ENCODE measurements at places on chromosomes 5 and 9.

DNA sequence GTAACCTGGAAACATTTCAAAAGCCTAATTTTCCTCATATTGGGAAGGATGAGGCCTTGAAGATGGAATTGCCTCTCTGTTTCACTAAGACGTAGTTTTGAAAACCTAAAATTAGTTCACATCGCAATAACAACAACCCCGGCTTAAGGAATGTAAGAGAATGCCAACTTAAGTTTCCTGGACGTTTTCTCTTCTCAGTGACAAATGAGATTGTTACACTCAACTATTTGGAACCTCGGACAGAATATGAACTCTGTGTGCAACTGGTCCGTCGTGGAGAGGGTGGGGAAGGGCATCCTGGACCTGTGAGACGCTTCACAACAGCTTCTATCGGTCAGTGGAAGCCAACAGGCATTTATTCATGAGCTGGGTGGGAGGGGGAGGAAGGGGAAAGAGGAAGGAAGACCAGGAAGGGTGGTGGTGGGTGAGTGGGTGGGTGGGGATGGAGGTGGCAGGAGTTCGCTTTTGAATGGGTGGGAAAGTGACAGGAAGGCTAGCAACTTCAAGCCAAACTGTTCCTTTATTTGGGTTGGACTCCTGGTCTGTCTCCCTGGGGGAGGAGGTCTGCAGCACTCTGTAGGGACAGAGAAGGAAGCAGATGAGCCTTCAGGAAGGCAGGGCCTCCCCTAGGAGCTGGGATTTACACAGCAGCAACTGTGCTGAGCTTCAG, 83.4 kb downstream of the TEK start:
- no peak for DNase-seq

- no peak for DNase-seq
These were observed 28.3 kb upstream of the NR3C1 start for GRCh38 chr5:143431789-143432188.

DNA sequence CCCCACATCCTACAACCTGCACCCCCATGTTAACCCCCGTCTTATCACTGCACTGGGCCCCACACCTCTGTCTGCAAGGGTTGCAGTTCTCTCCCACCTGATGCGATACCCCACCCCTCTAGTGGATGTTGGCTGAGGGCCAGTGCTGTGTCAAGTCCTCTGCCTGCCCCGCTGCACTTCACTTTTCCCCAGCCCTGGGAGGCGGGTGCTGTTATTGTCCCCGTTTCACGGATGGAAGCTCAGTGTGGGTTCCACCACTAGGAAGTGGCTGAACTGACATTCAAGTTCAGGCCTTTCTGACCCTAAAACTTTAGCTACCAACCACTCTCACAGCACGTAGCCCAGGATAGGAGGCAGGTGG, 3.5 kb downstream of the SNCB start:
- no peak for DNase-seq

DNA sequence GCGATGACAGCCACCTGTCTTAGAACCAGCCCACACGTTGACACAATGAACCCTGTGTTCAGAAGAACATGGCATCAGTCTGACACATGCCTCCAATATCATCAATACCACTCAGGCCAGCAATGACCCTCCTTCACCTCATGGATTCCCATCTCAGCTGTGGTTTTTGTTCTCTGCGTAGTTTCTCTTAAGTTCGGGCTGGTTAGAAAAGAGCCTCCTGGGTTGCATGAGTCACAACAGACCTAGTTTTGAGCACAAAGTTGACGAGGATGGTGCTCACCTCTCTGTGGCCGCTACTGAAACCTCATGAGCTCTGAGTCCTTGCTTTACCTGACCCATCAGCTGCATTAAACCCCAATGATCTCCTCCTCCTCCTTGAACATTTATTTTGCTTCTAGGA, 299.9 kb downstream of the SPOCK1 start:
- no peak for DNase-seq

DNA sequence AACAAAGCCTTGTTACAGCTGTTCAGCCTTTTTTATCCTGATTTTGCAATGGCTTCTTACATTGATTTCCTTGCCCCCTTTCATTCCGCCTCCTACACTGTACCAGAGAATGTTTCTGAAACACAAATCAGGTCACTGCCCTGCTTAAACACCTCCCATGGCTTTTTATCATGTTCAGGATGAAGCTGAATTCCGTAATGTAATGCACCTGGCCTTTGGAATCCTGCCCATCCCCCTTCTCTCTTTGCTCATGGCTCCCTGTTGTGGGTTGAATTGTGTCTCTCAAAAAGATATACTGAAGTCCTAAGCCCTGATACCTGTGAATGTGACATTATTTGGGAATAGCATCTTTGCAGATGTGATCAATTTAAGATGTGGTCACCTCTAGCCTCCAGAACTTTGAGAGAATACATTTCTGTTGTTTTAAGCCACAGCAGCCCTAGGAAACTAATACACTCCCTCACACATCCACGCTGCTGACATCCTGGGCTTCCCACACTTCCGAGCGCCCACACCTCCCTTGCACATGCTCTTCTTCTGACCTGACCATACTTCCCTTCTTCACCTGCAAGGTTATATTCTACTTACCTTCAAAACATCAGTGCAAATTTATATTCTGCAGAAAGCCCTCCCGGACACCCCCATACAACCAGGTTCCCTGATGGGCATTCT, 101.2 kb downstream of the DNAH5 start:
- DNase-seq: no peak
